ENCODE measurements at places on chromosomes 5 and 9.

GRCh38 chr9:105357937-105358336, 89.9 kb upstream of the FSD1L start:
- DNase-seq = no peak

GRCh38 chr9:132077881-132078698, 1.6 kb downstream of the MED27 start:
- no peak for DNase-seq

DNA sequence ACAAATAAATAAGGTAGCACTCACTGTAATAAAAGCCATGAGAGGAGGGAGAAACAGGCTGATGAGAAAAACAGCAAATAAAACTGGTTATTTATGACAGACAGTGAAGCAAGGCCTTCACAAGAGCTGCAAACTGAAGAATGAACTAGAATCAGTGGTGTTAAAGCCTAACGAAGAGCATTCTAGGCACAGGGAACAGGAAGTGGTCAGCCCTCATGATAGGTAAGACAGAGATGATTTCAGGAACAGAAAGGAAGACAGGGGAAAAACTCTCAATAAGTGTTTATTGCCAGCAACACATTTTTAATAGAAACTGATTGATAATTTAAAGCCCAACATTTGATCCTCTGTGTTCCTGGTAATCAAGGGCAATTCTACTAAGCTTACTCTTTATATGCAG, 124.5 kb downstream of the EDIL3 start:
- no peak for DNase-seq

DNA sequence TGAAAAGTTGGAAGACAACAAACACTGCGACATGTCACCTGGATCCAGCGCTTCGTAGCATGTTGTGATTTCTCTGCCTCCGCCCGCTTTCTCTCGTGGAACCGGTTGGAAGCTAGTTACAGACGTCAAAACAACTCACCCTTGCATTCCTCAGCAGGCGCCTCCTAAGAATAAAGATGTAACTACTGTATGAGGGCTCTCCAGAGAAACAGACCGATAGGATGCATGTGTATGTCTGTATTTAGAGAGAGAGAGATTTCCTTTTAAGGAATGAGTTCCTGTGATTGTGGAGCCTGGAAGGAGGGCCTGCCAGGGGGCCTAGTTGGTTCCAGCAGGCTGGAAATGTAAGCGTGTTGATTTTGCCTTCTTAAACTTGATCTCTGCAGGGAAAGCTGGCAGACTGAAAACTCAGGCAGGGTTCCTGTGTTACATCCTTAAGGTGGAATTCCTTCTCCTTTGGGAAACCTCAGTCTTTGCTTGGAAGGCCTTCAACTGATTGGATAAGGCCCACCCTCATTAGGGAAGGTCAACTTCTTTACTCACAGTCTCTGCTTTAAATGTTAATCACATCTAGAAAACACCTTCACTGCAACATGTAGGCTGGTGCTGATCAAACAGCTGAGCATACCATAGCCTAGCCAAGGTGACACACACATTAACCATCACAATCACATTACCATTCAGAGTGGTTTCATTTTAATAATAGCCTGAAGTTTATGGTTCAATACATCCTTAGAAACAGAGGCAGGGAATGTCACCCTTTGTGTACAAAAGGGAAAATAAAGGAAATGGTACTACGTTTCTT, 163.8 kb downstream of the SYK start:
- no peak for DNase-seq

DNA sequence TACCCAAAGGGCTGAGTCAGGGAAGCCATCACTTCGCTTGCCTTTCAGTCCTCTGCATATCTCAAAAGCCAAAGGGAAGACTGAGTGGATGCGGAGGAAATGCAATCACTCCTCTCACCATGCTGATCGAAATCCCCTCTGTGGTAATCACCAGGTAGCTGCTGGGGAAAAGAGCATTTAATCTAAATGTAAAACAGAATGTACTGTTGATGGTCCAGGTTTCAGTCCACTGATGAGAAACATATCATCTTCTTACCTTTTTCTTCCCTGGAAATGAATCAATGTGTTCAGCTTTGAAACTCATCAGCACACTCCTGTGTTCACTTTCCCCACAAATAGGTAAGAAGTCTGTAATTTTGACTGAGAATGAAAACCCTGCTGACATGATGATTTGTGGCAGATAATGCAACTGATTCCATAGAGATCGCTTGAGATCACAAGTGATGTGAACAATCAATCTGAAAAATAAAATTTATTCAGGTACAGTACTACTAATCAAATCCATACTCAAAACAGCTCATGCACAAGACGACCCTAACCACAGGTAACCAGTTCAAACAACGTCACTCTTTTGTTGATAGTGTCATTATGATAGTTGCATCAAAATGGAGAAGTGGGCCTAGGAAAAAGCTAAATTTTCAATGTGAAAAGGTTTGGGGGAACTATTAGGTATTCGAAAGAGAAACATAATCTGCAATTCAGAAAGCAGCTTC, 454.0 kb upstream of the RGMB start:
- no peak for DNase-seq

Measured in SK-N-DZ (cell line).